Transverse colon (tissue), 4 donors: ENCODE measurements at places on chromosomes 4 and X.

GRCh38 chrX:39381422-39381821, 580.2 kb downstream of the MID1IP1 start:
- DNase-seq = no peak

GRCh38 chrX:40513012-40513411, 67.8 kb upstream of the ATP6AP2 start:
- DNase-seq = no peak

- no peak for DNase-seq
These were observed 49.5 kb downstream of the RGS12 start for GRCh38 chr4:3342182-3342854.

DNA sequence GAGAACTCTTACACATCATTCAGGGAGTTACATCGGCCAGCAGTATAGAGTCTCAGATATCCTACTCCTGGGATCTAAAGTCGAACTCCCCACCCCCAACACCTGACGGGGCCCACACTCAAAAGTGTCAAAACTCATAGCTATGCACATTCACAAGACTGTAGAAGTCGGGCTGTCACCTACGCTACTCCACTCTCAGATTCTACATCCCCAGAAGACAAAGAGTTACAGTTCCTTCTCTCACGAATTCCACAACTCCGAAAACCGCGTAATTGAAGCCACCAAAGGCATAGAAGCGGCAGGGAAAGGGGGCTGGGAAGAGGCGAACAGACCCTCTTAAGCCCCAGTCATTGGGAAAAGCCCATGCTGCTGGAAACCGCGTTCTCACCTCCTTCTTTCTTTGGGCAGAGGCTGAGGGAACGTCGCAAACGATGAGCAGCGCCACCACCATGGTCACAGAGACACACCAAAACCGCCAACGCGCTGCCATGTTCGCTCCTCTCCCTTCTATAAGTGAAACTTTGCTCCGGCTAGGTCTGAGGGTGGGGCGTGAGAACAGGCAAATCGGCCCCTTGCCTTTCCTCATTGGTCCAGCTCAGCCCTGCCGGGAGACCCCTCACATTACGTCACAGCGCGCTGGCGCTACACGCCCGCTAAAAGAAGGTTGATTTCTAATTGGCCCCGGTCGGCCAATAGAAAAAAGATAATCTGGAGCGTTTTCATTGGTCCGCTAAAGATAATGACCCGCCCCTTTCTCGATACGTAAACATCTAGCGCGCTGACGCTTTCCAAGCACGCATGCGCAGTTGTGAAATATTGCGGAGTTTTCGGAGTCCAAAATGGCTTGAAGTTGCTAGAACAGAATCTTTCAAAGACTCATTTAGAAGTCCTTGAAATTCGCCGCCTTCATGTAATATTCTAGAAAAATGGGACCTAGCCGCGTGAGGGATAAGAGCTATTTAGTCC, at the start of gene MAGT1:
TSS of gene MAGT1 (minus strand) at position 515 of the 966 bp plus-strand sequence. CDS start at position 490, 25 bp downstream.
- peak; percentile 93 for DNase-seq

- DNase-seq = no peak
These were observed 122.7 kb upstream of the C1GALT1C1 start for GRCh38 chrX:120752431-120753082.

GRCh38 chrX:104098151-104098808, 14.0 kb upstream of the ZCCHC18 start:
- peak; percentile 58 for DNase-seq

GRCh38 chr4:13921805-13922204, 294.3 kb upstream of the BOD1L1 start:
- no peak for DNase-seq

- DNase-seq = no peak
These were observed 38.0 kb downstream of the APBB2 start for GRCh38 chr4:41176340-41176739.
